ENCODE measurements at places on chromosomes 6 and 20. TPM values are rescaled to one million over a fixed set of nuclear protein-coding genes. Genes with fewer than 3 reads are reported as not detected.

LCA5 gene
- 7.2 TPM for total RNA-seq

SLC12A5 gene
- total RNA-seq = not detected

PACRG gene
- not detected for total RNA-seq

CLIC5 gene
- 7.6 TPM for total RNA-seq

LY6G6C gene
- total RNA-seq = not detected

LBP gene
- 18.8 TPM for total RNA-seq

GRCh38 chr6:80696268-80696667, 589.8 kb downstream of the BCKDHB start:
- DNase-seq = no peak

GRCh38 chr6:157630463-157631080, 192.5 kb upstream of the SNX9 start:
- no peak for DNase-seq

DNA sequence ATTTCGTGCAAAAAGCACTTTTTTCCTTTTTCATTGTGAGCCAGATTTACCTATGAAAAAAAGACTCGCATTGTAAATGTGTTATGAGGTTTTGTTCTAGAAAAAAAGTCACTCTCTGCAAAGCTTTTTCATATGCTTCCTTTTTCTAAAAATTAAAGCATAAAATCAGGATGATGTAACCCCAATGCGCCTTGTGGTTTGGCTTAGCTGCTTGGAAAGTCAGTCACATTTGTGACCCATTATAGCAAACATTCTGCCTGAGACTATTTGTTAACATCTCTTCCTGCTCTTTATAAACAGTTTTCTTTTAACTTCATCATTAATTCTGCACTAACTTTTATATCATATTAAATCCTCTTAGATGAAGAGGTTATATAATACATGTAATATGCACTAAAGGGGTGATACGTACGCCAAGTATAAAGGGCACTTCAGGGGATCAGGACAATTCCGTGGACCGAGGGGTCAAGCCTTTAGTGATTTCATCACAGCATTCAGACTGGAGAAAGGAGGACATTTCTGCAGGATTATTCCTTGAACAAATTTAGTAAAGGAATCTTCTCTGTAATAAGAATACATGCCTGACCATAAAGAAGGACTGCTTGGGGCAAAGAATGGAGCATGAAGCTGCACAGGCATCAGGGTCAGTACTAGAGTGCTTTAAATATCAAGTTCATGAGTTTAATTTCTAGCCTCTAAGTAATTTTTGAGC, 48.1 kb upstream of the SMLR1 start:
- no peak for DNase-seq

- no peak for DNase-seq
These were observed 96.4 kb downstream of the RPS12 start for GRCh38 chr6:132910759-132911158.

- no peak for DNase-seq
These were observed 61.0 kb upstream of the NKAIN2 start for GRCh38 chr6:123742626-123743025.

DNA sequence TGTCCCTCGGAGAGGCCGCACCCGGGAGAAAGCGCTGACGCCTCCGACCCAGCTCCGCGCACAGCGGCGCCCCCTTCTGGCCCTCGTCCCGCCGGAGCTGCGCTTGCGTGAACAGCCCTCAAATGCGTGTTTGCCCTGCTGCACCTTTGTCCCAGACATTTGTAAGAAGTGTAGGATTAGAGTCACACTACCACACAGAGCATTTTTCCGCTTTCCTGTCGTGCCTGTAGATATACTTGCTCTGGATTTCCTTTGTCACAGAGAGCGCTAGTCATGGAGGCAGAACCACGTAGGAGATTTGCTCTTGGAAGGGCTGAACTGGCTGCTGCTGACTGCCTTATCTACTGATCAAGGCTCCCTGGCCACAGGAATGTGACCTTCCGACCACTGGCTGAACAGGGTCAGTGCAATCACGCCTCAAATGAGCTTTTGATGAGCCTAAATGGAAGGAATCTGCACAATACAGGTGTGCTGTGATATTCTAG, 62.3 kb downstream of the PAX1 start:
- no peak for DNase-seq

DNA sequence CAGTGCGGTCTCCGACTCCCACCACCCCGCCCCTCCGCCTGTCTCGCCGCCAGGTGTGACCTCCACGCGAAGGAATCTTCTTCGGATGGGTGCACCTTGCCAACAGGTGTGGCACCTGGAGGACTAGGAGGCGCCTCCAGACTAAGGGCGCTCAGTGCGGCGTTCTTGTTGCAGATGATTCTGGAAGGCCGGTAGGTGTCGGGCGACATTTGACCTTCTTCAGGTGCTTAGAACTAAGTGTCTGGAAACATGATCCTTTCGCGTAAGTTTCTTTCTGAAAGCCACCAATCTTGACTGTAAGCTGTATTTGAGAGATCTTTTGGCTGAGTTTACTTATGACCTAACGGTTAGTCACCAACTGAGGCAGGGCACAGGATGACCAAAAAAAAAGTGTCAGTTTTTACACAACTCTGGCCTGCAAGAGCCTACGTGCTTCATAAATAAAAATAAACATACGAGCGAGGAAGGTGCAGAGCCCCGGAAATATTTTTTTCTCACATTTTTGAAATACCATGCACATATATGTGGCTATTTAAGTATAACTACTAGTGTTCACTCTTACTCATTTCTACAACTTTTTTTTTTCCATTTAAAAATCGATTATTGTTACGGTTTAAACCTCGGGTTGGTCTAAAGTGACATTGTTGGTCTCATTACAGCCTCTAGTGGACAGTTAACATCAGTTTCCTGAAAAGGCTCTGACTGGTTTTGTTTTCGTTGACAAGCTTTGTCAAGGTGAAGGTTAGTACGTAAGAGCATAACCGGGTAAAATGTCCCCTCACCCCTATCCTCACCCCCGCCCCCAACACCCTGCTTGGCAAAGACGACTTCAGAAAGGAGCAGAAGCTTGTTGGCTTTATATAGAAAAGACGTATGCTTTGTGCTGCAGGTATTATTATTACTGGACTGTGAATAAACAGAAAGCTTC, 1.6 kb upstream of the ATXN1 start:
- peak; percentile 77 for DNase-seq

- DNase-seq = no peak
These were observed 165.8 kb downstream of the KIF16B start for GRCh38 chr20:16407251-16408067.

All from ascending aorta (tissue), 2 donors.